NT2/D1 (cell line): ENCODE measurements at places on chromosomes 11 and 22.

DNA sequence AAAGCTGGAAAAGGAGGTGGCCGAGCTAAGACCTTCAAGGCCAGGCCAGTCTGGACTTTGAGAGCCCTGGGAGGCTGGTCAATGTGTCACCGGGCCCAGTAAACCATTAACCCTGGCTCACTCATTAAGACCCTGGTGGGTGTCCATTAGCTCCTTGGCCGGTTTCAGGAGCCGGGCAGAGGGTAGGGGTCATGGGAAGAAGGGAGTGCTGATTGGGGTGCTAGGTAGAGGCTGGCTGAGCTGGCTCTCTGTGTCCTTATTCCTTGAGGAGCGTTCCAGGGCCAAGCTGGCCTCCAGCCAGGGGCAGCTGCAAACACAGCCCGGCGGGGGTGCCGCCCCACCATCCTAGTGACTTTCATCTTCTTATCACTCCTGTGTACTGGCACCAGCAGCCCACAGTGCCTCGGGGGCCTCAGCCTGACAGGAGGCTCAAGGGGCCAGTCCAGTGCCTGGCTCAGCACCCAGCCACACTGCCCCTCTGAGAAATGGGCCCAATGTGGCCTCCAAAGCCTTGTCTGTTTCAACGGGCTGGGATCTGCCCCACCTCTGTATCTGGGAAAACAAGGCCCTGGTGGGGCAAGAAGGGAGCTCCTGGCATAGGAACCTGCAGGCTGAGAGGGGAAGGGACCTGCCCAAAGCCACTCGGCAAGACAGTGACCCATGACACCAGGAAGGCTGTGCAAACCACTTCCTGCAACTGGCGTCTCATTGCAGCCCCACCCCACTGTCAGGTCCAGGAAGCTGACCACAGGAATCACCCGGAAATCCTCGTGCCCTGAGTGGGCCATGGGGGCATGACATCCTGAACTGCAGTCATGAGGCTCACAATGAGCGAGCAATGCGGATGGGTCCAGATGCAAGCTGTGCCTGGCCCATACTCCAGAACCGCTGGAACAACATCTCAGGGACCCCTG, 15.1 kb upstream of the RGL4 start:
- DNase-seq: no peak

GRCh38 chr11:20155683-20156279, 4.5 kb downstream of the DBX1 start:
- no peak for DNase-seq

DNA sequence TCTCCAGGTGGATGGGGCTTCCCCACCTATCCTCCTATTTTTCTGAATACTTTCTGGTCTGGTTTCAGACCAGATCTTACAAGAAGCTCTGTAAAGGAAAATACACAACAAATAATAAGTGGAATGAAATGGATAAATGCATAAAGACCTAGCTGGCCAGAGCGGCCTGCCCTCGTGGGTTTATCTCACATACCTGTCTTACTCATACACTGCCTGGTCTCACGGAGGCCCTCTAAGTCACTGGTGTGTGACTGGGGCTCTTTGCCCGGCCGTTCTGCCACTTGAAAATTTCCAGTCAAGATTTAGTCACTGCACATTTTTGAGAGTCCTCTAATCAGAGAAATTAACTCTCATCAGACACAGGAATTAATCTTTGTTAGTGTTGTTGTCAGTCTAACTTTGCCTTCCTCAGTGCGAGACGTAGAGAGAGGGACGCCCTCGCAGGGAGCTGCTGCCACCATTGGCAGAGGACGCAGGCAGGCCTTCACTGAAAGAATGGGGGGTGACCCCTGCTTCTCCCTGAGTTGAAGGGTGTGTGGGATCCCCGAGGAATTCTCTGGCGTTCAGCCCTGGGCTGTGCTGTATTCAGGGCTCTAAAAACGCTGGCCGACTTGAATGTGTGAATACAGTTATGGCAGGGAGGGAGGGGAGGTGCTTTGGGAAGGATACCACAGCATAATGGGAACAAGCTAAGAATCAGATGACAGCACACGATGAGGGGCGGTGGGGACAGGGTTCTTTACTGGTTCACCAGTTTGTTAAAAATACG, 46.3 kb upstream of the CADM1 start:
- DNase-seq: no peak

DNA sequence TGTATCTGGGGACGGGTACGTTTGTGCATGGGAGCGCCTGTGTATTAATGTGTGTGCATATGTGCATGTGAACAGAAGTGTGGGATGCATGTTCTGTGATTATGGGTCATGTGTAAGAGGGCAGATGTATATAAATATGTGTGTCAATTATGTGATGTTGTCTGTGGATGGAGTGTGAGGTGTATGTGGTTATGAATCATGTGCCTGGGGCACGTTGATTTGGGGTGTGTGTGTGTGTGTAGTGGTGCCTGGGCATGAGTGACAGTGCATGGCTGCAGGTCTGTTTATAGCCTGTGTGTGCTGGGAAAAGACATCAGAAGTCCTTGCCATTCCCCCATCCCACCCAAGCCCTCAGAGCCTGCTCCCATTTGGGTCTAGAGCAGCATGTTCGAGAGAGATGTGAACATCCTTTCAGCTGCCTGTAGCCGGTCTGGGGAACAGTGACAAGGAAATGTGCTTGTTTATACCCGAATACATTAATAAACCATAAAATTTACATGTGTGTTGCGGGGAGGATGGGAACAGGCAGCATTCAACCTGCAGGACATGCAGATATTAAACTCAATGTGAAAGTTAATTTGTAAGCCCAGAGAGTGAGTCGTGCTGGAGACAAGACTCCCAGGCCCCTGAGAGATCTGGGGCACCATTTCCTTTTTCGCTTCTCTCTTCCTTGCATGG, 129.0 kb downstream of the NECTIN1 start:
- DNase-seq: no peak

DNA sequence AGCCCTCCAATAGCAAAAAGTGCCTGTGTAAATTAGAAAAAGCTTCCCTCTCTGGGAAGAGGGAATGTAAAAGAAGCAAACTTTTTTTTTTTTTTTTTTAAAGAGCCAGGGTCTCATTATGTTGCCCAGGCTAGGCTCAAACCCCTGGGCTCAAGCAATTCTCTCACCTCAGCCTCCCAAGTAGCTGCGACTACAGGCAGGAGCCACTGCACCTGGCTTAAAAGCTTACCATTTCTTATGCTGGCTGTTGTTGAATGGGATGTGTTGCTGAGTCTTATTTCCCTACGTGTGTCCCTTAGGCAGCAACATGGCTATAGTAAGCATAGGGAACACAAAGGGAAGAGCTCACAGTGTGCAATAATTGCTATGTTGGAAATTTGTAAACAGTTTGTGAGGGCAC, 225.5 kb upstream of the CCDC90B start:
- DNase-seq: no peak

DNA sequence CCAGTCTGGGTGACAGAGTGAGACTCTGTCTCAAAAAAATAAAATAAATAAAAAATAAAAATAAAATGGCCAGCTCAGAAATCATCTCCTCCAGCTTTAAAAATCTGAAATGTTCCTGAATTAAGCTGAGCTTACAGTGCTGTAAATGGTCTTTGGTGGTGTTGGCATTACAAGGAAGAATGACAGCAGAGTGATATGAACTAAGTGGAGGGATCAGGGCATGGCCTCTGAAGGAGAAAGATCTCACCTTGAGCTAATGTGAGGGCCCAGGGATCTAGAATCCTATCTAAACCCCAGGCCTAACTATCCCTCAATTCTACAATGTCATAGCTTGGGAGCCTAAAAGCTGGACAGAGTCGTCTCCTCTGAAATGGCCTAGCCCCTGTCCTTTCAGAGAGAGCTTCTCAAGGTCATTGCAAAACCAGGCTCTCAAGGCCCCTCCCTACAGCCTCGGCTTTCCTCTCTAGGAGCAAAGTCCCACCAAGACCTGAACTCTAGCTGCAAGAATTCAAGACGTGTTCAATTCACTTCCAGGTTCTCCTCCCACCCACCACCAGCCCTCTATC, 345.4 kb downstream of the BUD13 start:
- DNase-seq: no peak

DNA sequence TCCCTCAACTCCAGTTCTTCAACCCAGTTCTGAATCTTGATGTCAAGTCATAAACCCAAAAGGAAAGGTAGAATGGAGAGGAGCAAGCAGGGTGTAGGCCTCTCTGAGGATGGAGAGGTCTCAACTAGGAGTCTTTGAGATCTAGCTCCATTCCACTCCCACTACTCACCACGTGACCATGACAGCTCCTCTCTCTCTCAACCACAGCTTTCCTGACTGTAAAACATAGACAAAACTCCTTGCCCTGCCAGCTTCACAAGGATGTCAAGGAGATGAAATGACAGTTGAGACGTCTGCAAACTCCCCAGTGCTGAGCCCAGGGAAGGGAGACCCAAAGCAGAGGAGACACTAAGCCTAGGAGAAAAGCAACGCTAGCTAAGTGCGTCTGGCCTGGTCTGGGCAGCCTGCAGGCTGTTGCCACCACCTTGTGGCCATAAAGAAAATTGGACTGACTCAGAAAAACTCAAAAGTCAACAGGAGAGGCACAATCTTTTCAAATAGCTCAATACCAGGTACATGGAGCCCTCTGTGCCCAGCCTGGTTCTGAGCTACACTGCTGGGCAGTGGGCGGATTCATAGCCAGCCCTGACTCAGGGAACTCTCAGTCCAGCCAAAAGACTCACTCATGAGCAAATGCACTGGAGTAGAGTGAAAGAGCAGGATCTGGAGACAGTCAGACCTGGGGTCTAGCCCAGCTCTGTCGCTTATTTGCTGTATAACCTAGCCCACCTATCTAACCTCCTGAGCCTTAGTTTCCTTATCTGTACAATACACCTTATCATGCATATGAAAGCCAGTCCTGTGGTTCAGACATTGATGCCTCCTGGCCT, 3.4 kb downstream of the CLPB start:
- DNase-seq: peak; percentile 44

GRCh38 chr11:65375012-65375411, 7.4 kb downstream of the SLC25A45 start:
- no peak for DNase-seq

DNA sequence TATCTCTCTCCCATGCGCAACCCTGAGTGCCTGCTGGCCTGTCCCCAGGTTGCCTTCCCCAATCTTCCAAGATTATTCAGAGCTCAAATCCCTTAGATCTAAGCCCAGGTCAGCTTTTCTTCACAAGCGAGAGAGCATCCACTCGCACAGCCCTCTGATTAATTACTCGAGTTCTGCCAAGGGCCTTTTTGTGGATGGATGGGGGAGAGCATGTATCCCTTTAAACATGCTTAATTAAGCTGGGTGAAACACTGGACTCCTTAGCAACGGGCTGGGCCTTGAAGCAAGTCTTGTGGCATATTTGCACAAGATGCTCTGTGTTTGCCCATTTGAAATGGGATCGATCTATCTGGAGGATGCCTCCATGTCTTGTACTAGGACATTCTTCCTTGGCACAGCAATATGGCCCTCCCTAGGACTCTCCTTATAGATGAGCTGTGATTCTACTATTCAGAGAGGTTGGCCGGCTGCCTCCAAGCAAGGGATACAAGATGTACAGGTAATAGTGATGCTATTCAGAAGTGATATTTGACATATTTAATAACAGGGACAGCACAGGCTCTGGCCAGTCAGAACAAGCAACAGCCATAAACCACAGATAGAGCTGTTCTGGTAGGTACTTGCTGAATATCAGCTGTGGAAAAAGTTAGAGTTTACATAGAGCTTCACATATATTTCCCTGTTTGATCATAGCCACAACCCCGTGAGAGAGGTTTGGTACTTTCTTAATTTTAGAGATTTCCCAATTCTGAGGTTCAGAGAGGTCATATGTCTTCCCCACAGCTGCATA, 125.6 kb downstream of the CSNK2A3 start:
- no peak for DNase-seq

GRCh38 chr22:47083379-47083986, 321.0 kb downstream of the TBC1D22A start:
- no peak for DNase-seq

DNA sequence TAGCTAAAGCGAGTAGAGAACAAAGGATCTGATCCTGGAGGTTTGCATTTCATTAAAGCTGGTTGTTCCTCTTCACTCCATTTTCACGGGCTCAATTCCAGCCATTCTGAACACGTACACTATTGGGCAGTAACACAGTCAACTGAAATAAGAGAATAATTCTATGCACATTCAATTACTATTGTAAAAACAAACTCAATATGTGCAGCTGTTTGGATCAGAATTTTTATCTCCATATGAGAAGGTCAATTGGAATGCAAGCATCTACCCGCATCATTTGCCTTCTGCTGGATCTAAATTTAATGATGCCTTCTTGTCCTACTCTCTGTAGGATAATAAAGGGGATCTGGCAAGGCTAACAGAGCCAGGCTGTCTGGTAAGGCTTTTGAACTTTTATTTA, 562.8 kb upstream of the CCDC179 start:
- DNase-seq: no peak

DNA sequence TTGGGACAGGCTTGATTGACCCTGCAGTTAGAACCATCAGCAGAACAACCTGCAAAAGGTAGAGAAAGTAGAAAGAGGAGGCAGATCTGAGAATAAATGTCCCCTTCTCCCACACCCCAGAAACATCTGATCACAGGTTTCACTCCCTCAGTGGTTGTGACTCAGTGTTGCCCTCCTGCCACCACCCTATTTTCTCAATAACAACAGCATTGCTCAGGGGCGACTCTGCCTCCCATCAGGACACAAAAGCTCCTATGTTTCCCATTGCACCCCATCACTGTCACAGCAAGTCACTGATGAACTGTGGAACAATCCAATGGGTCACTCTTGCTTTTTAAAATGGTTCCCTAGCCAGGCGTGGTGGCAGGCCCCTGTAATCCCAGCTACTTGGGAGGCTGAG, 110.2 kb downstream of the RASSF10 start:
- DNase-seq: no peak

DNA sequence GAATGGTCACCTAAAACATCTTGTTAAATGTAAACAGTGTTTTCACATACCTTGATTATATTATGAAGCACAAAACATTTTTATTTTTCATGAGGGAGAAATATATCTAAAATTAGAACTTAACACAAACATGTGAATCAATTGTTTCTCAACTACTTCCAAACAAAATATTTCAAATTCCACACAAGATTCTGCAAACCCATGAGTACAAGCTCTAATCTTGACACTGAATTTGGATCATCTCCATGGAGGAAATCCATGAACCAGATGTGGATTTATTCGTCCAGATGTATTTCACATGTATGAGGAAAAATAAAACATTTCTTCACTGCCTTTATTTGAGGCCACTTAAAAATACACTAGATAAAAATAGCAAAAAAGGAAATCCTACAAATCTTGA, 184.2 kb downstream of the SBF2 start:
- no peak for DNase-seq

- DNase-seq: no peak
Measured at GRCh38 chr11:18193010-18193409, 20.4 kb downstream of the MRGPRX4 start.

DNA sequence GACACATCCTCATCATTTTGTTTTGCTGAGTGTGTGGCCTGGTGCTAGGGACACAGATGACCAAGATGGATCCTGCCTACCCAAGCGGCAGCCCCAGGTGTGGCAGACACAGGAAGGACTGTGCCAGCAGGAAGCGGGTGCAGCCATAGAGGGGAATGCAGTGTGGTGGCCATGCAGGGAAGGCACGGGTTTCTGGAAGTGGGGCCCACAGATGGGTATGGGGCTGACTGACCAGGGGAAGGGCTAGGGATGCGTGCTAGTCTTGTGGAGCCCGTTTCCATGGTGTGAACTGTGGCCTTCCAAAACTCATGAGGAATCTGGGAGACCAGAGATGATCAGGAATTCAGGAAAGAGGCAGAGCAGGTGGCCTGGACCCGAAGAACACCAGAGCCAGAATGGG, 33.5 kb downstream of the YPEL1 start:
- no peak for DNase-seq
